ENCODE measurements at places on chromosomes 5 and 9.

- no peak for DNase-seq
Observed at GRCh38 chr9:125758986-125759763, 12.0 kb downstream of the PBX3 start.

- no peak for DNase-seq
Observed at GRCh38 chr5:161105525-161105924, 253.5 kb upstream of the ATP10B start.

DNA sequence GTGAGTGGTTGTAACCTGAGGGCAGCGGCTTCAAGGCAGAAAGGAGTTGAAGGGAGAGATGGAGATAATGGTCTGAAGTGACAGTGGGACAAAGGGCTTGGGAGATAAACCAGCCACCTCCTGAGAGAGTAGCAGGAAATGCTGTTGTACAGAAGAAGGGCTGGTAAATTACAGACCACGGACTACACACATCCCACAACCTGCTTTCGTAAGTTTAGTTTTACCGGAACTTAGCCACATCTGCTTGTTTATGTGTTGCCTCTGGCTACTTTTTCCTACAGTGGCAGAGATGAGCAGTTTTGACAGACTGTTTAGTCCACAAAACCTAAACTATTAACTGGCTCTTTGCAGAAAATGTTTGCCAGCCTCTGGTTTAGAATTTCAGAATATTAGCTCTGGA is 269.5 kb downstream of the ARHGEF28 start:
- DNase-seq: no peak

GRCh38 chr5:38697013-38697412 is 140.6 kb upstream of the LIFR start:
- no peak for DNase-seq

- DNase-seq: no peak
Observed at GRCh38 chr5:179176166-179176565, 116.0 kb downstream of the ZNF354C start.

- no peak for DNase-seq
Observed at GRCh38 chr5:88117546-88117945, 151.1 kb downstream of the TMEM161B start.

DNA sequence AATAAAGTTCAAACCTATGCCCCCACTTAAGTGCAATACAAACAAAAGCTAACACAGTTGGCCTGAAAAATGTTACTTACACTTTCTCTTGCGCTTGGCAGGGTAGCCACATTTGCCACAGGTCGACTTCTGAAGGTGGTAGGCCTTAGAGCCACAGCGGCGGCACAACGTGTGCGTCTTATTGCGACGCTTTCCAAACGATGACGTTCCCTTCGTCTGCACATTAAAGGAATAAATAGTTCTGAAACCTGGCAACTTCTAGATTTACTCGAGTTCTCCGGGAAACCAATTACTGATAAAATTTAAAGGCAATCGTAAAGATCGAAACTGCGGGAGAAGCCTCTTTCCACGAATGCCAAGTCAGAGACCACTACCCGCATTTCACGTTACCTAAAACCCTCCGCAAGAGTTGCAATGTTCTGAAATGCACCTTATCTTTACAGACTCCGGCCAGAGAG is 602 bp downstream of the RPL37 start:
- peak; percentile 73 for DNase-seq

GRCh38 chr5:120917214-120917758 is 453.2 kb downstream of the PRR16 start:
- DNase-seq: no peak

GRCh38 chr5:44885903-44886302 is 77.2 kb downstream of the MRPS30 start:
- no peak for DNase-seq

DNA sequence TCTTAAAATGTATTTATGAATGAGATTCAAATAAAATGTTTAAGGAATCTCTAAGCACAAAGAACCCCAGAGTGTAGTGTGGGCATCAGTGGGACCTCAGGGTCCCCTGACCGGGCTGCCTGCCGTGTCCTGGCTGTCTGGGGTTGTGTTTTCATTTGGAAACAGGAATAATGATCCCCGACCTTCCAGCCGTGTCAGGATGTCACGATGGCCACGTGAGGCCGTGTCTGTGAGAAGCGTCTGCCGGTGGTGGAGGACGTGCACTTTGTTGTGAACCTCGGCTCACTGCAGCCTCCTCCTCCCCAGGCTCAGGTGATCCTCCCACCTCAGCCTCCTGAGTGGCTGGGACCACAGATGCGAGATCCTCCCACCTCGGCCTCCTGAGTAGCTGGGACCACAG is 4.3 kb downstream of the TRAF2 start:
- DNase-seq: no peak

DNA sequence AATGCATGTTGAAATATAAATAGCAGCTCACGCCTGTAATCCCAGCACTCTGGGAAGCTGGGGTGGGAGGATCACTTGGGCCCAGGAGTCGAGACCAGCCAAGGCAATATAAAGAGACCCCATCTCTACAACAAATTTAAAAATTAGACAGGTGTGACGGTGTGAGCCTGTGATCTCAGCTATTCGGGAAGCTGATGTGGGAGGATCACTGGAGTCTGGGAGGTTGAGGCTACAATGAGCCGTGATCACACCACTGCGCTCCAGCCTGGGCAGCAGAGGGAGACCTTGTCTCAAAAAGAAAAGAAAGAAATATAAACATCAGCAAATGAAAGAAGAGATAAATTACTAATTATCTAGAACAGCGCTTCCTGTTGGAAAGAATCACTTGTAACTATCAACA is 105.0 kb downstream of the MAPKAP1 start:
- DNase-seq: no peak

DNA sequence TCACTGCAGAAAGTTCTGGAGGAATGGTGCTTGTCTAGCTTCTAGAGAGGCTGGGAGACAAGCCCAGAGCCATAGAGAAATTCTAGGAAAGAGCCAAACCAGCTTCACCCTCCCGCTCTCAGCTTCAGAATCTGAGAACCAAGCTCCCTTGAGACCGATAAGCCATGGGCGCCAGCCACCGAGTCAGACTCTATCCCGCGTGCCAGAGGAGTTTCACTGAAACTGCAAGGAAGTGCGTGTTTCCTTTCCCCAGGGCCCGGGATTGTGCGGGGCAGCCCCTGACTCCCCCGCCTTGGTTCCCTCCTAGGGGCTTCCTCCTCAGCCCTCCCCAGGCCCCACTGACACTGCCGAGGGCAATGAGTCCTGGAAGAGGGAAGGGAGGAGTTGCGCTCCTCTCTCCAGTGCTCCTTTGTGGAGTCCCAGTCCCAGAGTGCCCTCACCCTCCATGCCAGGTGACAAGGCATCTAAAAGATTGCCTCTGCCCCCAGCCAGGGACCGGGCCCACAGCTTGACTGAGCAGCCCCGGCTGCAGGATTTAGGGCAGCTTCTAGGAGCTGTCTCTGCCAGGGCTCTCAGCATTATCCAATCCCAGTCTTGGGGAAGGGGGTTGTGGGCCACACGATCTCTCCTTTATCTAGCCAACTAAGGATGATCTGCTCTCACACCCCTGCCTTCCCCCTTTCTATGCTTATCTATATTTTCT is 18.4 kb upstream of the TCF7 start:
- no peak for DNase-seq

Data from CD4-positive, alpha-beta memory T cell (primary cell).